ENCODE measurements at places on chromosomes 11 and 22.
A peak's percentile ranks its signal among the peaks of the same experiment; 100 is the strongest.

DNA sequence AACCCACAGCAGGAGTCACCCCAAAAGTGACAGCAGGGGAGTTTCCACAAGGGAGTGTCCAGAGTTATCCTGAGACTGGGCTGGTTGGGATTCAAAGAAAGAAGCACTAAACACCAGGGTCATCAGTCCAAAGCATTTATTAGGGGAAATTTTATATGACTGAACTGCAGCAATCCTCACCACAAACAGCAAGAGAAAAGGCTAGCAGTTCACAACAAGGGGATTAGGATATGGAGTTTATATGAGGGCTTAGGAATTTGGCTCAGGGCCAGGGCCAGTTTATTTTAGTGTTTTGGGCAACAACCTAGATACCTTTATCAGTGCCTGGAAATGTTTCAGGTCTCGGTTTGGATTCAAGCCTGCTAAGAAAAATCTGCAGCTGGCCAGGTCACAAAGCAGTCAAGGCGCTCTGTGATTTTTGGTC, 4.6 kb upstream of the TMEM126A start:
- DNase-seq: no peak

DNA sequence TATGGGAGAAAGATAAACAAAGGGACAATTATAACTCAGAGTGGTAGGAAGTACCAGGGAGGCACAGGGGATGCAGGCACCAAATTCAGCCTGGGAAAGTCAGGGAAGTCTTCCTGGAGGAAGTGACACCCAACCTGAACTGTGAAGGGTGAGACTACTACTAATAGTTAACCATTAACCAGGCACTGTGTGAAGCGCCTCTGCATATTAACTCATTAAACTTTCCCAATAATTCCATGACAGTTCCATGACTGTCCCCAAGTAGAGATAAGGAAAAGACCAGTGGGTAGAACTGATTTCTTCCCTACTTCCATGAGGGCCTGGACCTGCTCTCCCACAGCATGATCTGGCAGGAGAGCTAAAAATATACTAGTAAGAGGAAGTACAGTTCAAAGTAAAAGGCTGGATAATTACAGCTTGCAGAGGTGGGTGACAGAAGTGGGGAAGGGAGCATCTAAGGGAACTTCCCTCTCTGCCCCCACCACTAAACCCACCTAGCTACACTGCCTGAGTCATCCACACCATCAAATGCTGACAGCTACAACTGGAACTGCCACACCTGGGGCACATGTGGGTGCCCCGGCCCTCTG, 4.7 kb upstream of the AP1B1 start:
- no peak for DNase-seq

- DNase-seq: no peak
These were observed 54.8 kb upstream of the CECR2 start for GRCh38 chr22:17314487-17314886.

DNA sequence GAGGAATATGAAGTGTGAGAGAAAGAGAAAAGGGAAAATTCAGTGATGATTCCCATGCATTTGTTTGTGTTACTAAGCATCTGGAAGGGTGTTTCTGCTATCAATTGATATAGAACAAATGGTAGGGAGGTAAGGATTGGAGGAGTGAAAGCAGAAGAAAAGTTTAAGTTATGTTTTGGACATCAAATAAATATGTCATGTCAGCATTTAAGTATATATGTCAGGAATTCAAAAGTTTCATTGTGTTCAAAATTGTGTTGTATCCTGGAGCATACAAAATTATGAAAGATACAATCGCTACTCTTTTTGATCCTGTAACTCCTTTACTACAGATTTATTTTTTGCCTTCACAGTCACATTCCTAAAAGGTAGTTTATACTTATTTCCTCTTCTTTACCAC, 885.8 kb downstream of the KCNA4 start:
- DNase-seq: no peak

DNA sequence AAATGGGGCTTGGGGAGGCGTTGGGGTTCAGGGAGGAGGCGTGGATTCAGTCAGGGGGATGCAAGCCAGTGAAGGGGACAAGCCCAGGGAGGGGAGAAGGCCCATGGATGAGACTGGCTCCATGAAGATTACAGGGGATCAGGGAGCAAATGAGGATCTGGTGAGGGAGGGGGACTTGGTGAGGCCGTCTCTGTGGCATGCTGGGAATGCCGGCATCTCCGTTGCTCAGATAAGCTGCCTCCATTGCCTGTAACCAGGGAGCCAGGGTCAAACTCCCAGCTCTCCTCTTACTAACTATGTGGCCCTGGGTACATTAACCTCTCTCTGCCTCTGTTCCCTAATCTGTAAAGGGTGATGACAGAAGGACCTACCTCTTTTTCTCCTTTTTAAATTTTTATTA, 38.7 kb downstream of the TPBGL start:
- DNase-seq: no peak

- DNase-seq: no peak
These were observed 10.6 kb upstream of the PPP6R3 start for GRCh38 chr11:68449951-68450350.

GRCh38 chr11:119030029-119030328, 698 bp downstream of the SLC37A4 start:
- no peak for DNase-seq

GRCh38 chr22:44667276-44667675, 34.7 kb upstream of the PRR5 start:
- DNase-seq: no peak

- no peak for DNase-seq
These were observed 47.5 kb upstream of the GRAMD1B start for GRCh38 chr11:123382555-123383074.

DNA sequence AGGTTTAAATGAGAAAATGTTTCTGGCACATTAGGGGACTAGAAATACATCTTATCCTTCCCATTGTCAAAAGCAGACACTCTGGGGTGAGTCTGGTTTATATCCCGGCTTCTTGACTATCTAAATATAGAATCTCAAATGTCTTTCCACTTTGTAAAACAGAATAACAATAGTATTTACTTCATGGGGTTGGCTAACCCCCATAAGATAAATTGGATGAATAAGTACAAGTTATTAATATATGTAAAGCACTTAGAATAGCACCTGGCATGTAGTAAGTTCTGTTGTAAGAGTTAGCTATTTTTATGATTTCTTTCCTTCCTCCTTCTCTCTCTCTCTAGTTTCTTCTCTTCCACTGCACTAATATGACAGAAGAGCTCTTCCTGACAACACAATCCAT, 499.1 kb downstream of the INSC start:
- no peak for DNase-seq

GRCh38 chr11:36292311-36292722, 3.1 kb upstream of the COMMD9 start:
- peak; percentile 72 for DNase-seq

DNA sequence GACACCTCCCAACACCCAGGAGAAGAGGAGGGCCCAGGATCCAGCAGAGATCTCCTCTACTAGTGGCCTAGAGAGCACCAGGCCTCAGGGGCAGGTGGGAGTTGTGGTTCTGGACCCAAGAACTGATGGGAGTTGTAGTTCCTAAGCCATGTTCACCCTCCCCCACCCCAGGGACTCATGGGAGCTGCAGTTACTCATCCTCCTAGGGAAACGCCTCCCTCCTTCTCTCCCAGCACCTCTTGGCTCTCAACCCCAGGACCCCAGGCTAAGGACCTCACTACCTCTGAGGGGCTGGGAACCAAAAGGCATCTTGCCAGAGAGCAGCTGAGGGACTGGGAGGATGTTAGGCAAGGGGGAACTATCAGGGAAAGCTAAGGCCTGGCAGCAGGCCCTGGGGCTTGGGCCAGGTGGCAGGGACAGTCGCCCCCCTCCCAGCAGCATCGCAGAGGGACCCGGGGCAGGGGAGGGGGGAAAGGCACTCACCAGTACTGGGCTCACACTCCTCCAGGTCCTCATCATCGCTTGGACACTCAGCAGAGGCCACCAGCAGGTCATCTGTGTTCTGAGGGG, 28.9 kb downstream of the SLC22A12 start:
- DNase-seq: no peak

- no peak for DNase-seq
These were observed 161.1 kb downstream of the BBOX1 start for GRCh38 chr11:27201454-27202302.

GRCh38 chr11:9738116-9738515, 74.2 kb downstream of the SWAP70 start:
- DNase-seq: no peak

GRCh38 chr11:57776577-57777210, 15.1 kb downstream of the CTNND1 start:
- DNase-seq: no peak

- no peak for DNase-seq
These were observed 91.9 kb upstream of the BID start for GRCh38 chr22:17866127-17866526.

- DNase-seq: peak; percentile 33
These were observed 4.2 kb upstream of the OSM start for GRCh38 chr22:30270832-30271231.

- DNase-seq: no peak
These were observed 26.6 kb upstream of the ACER3 start for GRCh38 chr11:76834151-76834550.

GRCh38 chr11:14179116-14179820, 179.7 kb downstream of the RRAS2 start:
- no peak for DNase-seq

Measured in CD4-positive, alpha-beta T cell treated with Interleukin-4 for 4 hours (primary cell).